ENCODE measurements at places on chromosomes 16 and 17. TPM values are rescaled to one million over a fixed set of nuclear protein-coding genes. Genes with fewer than 3 reads are reported as not detected.

EPX gene
- total RNA-seq: not detected

NOTUM gene
- total RNA-seq: not detected

ABCC12 gene
- not detected for total RNA-seq

- no peak for DNase-seq
Observed at GRCh38 chr17:3890878-3891219, 2.0 kb downstream of the CAMKK1 start.

- peak; percentile 42 for DNase-seq
Observed at GRCh38 chr17:50626037-50626574, 8.6 kb upstream of the ABCC3 start.

DNA sequence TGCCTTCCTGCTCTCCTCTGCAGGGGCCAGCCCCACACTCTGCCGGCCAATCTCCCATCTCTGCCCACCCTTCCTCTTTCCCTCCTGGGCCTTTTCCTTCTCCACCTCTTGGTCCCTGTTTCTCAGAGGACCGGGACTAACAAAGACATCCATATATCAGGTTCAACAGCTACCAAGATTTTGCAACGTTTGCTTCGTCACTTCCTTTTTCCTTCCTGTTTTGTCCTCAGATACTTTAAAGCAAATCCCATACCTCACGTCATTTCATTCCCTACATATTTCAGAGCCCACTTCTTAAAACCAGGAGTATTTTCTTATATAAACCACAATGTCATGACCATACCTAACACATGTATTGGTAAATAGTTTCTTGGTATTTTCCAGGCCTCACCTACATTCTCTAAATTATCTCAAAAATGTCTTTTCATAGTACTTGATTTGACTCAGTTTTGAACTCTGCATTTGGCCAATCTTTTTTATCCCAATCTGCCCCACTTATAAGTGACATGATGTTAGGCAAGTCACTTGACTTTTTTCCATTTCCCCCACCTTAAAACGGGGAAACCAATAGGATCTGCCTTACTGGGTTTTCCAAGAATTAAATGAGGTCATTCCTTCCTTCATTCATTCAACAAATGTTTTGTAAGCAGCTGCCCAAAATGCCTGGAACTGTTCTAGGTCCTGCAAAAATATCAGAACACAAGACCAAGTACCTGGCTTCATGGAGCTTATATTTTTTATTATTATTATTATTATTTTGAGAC, 7.2 kb upstream of the USP10 start:
- DNase-seq: no peak

- DNase-seq: no peak
Observed at GRCh38 chr17:67322042-67322787, 44.2 kb downstream of the PSMD12 start.

GRCh38 chr16:927931-928330, 42.9 kb downstream of the LMF1 start:
- DNase-seq: no peak

Measured in CD4-positive, CD25-positive, alpha-beta regulatory T cell (primary cell).